ENCODE measurements at places on chromosomes 11 and 22. TPM values are rescaled to one million over a fixed set of nuclear protein-coding genes. Genes with fewer than 3 reads are reported as not detected.

TYR gene
- not detected for total RNA-seq

ARHGEF17 gene
- 0.31 TPM for total RNA-seq

PAX6 gene
- 0.21 TPM for total RNA-seq

BARX2 gene
- not detected for total RNA-seq

KCNJ1 gene
- 0.10 TPM for total RNA-seq

OR5A1 gene
- under 0.01 TPM for total RNA-seq

YPEL4 gene
- 1.3 TPM for total RNA-seq

MS4A7 gene
- 28.7 TPM for total RNA-seq

DCDC1 gene
- 0.21 TPM for total RNA-seq

LGALS12 gene
- total RNA-seq, result 6.3 TPM

ATXN10 gene
- 67.5 TPM for total RNA-seq

BACE1 gene
- 1.9 TPM for total RNA-seq

SYT13 gene
- total RNA-seq, result under 0.01 TPM

TNRC6B gene
- 89.7 TPM for total RNA-seq

CEP126 gene
- total RNA-seq, result 0.63 TPM

OR51B4 gene
- not detected for total RNA-seq

ABTB2 gene
- total RNA-seq, result 2.3 TPM

PKDREJ gene
- total RNA-seq, result under 0.01 TPM
